Hematopoietic multipotent progenitor cell treated with erythropoietin and hydrocortisone succinate and interleukin-3 and kit ligand, for 8 days (in vitro differentiated cells): ENCODE measurements at places on chromosomes 2 and 18.
A peak's percentile ranks its signal among the peaks of the same experiment; 100 is the strongest.

- DNase-seq = no peak
These were observed 230.7 kb downstream of the MYO3B start for GRCh38 chr2:170408461-170409163.

DNA sequence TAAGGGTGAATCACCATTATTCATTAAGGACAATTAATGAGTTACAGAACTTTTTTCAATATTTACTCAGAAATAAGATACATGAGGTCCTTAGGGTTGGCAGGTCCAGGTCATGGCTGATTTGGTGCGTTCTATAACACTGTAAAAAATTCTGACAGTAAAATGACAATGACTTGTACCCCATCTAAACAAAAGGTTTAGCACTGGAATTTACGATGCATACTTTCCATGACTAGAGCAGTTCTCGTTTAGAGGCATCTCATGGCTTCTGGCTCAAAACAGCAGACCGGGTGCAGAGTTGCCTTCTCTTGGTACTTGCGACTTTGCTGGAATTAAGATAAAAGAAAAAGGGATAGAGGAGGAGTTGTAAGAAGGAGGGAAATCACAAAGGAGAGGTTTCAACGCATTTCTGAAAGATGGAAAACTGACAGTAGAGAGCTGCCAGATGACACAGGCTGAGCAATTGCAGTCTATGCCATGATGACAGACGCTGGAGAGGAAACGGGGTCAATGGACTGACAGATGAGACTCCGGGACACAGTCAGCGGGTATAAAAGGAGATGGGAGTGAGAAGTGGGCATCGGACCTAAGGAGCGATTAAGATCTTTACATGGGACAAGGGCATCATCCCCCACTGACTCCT, 4.1 kb upstream of the CYS1 start:
- no peak for DNase-seq

GRCh38 chr2:60844105-60844504, 37.3 kb upstream of the REL start:
- DNase-seq = no peak

DNA sequence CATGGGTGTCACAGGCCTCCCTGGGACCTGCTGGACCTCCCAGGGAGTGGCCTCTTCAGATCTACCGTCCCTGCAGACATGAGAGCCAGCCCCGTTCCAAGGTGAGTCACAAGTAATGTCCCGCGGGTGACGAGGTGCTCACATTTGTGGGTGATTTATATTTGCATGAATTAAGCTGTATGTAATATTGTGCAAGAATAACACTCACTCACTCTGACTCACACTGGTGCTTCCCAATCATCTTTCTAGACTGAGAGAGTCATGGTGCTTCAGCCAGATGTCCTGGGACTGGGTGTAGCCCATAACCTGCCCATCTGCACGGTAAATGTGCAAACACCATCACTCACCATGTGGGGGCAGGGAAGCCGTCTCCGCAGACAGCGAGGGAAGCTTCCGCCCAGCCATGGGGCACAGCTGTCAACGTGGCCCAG, 347.5 kb upstream of the SALL3 start:
- DNase-seq = no peak

DNA sequence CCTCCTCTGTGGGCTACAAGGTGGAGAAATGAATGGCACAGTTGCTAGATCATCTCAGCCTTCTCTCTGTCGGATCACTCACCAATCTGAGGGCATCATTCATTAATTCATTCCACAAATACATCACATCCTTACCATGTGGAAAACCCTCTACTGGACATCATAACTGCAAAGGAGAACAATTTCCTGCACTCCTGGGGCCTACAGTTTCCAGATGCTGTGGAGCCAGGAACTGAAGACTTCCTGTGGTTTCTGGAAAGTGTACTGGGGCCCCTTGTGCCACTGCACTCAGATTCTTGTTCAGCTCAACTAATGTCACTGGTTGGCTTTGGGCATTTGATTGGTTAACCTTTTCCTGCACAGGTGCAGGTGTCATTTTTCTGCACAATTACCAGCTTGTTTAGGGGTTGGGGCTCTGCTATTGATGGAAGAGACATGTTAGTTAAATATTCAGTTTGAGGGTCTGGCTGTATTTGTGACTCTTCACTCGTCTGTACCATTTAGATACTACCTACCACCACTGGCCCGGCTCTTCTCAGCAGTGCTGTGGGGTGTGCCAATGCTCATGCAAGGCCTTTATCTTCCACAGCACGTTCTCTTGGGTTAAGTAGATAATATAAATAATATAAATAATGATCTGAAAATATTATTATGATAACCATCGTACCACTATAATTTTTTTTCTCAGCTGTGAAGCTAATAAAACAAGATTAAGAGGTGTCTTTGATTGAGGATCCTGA, 427.3 kb downstream of the TSN start:
- DNase-seq = peak; percentile 56

DNA sequence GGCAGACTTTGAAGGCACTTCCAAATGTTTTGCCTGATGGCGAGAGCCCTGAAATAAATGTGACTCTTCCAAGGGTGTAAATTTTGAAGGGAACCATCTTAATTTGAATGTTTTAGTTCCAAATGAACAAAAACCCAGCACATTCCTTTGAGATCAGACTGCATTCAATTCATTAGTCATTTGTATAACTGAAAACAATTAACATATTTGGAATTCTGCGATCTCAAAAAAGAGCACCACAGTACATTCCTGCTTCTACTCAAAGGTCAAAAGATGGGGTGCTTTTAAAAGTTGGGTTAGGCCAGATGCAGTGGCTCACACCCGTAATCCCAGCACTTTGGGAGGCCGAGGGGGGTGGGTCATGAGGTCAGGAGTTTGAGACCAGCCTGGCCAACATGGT, 38.2 kb upstream of the CHRNA1 start:
- no peak for DNase-seq

DNA sequence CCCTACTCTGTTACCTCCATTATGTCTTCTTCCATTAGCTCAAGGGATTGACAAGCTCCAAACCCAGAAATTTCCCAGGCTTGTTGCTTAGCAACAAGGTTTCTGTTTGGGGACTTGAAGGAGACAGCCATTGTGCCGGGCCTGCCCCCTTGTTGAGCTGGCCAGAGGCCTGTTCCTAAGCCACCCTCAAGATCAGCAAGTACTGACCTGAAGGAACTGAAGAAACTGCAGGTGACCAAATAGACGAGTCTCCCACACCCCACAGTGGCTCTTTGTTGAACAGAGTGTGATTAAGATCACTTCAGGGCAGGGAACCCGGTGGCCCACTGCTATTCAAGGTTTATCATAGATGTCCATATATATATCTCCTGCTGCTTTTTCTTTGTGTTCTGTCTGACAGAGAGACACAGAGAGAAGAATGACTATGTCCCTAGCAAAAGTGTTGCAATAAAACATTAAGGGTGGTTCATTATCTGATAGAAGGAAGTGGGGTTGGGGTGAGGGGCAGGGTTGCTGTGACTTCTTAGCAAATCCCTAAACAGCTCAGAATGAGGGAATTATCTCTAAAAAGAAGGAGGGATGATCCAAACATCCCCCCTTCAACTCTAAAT, 69.2 kb downstream of the RNF144A start:
- DNase-seq = peak; percentile 31

DNA sequence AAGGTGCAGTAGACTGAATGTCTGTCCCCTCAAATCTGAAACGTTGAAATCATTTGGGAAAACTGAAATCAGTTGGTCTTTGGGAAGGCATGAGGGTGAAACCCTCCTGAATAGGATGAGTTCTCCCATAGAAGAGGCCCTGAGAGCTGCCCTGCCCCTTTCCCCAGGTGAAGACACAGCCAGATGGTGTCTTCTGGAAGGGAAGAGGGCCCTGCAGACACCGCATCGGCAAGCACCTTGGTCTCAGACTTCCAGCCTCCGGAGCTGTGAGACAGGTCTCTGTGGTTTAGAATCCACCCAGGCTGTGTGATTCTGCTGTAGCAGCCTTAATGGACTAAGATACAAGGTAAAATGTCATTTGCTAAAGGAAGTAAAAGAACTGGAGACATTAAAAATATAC, 42.1 kb upstream of the SNTG2 start:
- no peak for DNase-seq

GRCh38 chr2:189581354-189582139, 961 bp upstream of the SLC40A1 start:
- DNase-seq = peak; percentile 99

GRCh38 chr2:237456200-237456843, 30.7 kb upstream of the MLPH start:
- DNase-seq = no peak

DNA sequence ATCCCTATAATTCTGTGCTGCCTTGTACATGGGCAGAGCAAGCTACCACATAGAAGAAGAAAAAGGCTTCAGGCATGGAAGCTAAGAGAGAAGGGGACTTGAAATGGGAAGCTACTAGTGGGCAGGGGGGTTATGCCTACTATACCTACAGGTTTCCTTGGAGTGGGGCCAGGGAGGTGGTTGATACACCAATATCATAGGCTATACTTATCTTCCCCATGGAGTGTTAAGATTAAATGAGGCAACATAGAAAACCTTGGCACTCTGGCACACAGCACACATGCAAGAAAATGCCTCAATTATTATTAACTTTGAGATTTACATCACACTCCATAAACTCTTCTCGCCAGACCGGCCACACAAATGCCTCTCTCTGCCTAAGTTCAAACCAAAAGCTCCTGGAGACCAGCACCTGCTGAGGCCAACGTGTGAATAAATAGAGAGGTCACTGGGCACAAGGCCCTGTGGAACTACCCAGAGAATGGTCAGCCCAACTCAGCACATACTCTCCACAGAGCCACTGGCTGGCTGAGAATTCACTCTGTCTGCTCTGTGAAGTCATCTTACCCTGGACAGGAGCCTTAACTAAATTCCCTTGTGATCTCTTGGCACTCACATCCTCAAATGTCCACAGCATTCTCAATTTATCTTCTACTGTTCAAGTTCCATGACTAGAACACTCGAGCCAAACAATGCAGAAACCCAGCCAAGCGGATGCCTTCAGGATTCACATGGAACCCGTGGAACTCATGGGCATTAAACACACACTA, 498.7 kb downstream of the BCL11A start:
- no peak for DNase-seq

- DNase-seq = no peak
These were observed 5.3 kb upstream of the KRCC1 start for GRCh38 chr2:88060907-88061275.

DNA sequence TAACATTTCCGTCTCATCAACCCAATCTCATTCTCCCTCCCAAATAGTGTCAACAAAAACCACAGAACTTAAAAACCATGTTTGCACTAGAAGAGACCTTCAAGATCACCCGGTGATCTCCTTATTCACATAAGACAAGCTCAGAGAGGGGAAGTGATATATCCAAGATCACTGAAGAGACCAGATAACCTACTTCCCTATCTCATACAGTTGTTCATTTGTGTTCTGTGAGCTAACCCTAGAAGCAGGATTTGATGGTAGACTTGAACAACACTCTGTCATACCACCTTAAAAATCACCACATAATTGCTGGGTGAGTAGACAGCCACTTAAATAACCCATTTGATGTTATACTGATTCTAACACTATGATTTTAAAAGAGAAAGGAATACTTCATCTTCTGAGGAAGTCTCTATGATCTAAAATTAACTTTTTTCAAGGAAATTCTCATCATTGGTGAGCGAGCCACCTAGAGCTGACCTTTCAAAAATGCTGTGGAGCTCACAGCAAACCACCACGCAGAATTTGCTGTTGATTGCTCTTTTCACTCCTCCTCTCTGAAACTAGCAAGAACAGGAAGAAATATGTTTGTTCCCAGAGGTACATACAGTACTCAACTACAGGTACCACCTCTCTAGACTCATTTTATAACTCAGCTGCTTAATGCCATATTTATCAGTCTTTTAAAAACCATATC, 15.1 kb downstream of the AAK1 start:
- no peak for DNase-seq

DNA sequence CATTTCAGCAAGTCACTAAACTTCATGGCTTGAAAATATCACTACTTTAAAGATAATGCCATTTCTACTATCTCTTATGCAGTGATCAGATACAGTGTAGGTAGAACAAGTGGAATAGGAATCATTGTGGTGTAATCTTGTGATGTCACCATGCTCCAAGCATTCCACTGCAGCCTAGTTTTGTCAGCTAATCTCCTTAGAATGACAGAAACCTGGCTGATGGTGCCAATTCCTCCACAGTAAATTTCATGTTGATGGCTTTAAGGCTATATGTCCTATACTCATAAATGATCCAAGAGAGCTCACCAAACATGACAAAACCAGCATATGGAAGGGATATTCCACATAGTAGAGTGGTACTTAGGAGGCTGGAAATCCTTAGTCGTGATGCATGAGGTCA, 184.9 kb downstream of the PDE1A start:
- DNase-seq = no peak

GRCh38 chr2:223282221-223282620, 230.2 kb downstream of the KCNE4 start:
- no peak for DNase-seq
